ENCODE measurements at places on chromosomes 2 and 18.

- DNase-seq: no peak
Measured at GRCh38 chr2:231699006-231699405, 9.3 kb upstream of the PTMA start.

- DNase-seq: no peak
Measured at GRCh38 chr18:57062844-57063243, 84.0 kb upstream of the BOD1L2 start.

- DNase-seq: no peak
Measured at GRCh38 chr2:6392354-6392753, 473.4 kb downstream of the CMPK2 start.

DNA sequence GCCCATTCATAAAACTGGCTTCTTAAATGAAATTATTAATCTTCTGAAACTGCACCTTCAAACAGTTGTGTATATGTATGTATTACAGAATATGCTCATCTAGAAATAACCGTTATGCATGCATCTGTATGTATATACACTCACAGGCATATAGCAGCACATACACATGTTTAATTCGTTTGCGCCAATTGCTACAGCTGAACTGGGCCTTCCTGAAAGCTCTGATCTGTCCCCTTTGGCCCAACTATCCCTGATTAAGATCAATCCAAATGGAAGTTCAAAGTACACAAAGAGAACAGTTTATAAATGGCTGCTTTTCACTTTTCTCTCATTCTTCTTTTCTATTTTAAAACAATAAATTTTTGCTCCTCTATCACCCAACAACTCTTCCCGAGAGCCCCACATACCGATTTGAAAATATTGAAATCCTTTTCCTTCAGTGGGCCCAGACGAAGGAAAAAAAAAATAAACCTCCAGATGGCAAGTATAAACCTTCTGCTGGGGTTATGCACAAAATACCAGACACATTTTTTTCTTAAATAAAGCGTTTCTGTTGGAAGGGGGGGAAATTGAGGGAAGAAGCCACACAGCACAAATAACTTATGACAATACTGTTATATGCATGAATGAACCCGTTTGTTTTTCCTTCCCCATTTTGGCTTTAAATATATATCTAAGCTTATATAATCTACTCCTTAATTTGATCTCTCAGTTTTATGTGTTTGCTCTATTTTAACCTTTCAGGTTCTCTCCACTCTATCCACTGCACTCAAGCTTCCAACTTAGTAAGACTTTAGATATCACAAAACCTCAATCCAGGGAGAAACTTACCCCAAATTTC is 267.3 kb downstream of the TCF4 start:
- no peak for DNase-seq

DNA sequence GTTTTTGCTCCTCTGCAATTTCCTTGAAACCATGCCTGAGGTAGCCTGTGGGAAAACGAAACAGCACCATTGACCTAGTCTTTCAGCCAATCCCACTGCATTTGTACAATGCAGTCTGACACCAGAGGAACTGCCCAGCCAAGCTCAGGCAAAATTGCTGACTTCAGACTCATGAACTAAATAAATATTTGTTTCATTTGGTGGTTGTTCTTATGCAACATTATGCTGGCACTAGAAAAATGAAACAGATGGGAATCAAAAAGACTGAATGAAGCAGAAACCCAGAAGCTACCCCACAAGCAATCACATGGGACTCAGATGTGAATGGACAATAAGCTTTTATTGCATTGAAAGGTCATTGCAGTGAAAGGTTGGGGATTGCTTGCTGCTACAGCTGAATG is 1.7 kb downstream of the NAT8 start:
- DNase-seq: no peak

DNA sequence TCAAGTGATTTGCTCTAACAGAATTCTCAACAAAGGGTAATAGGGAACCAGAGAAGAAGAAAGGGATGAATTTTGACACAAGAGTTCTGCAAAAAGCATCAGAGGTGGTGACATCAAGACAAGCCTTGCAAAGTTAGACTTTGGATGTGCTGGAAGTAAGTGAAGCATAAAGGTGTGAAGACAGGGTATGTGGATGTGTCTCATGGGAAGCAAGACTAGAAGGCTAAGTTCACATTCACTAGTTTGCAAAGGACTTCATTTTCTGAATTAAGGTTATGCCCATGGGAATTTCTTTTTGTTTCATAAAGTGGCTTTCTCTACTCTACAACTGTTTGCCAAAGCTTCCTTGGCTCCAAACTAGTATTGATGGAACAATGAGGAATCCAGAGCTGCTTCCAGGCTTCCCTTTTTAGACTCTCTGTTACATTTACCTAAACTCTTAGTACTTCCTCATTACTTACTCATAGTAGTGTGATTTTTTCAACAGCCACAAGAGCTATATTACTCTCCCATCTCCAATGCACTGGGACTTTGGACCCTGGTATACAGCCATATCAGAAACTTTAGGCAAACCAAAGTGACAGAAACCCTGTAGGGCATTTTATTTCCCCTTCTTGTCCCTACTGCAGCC is 21.1 kb upstream of the IHH start:
- DNase-seq: no peak

DNA sequence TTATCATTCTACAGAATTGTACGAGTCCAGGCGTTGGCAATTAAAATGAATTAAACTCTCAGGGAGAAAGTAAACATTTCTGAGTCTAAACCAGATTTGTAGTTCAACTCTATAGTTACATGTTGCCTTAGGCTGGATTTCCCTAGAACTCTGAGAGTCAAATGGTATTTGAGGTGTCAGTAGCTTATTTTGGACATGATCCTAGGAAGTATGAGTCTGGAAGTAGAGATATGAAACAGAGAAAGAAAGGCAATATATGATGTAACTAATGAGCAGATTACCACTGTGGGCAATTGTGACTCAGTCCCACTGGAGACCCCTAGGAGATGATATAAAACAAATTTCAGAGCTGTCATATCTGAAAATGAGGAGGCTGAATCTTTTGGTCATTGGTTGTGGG is 199.1 kb upstream of the UBE2E3 start:
- DNase-seq: no peak

DNA sequence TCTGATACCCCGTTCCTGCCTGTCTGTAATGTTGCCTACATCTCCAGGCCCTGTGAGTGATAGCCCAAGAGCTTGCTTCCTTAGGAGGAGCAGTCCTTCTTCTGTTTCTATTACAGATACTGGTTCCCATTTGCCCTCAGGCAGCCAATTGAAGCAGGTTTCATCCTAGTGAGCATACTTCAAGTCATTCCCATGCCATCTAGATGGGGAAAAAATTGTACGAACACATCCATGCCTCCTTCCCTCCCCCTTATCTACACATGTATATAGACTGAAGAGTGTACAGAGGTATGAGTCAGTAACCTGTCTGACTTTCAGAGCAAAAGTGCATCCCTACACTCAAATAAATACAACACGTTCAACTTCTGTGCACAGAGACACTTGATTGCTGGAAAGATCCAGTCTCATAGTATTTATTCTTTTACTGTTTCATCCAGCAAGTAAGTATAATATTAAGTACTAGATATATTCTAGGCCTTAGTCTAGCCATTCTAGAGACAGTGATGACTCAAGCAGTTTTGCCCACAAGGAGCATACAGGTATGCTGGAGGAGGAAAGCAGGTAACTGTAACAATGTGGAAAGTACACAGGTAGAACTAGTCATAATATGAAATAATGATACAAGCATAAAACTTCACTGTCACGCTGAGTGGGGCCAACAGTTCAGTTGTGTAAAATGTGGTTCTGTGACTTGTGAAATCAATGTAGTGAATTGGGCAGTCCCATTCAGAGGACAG is 153.4 kb downstream of the MGAT5 start:
- DNase-seq: no peak

DNA sequence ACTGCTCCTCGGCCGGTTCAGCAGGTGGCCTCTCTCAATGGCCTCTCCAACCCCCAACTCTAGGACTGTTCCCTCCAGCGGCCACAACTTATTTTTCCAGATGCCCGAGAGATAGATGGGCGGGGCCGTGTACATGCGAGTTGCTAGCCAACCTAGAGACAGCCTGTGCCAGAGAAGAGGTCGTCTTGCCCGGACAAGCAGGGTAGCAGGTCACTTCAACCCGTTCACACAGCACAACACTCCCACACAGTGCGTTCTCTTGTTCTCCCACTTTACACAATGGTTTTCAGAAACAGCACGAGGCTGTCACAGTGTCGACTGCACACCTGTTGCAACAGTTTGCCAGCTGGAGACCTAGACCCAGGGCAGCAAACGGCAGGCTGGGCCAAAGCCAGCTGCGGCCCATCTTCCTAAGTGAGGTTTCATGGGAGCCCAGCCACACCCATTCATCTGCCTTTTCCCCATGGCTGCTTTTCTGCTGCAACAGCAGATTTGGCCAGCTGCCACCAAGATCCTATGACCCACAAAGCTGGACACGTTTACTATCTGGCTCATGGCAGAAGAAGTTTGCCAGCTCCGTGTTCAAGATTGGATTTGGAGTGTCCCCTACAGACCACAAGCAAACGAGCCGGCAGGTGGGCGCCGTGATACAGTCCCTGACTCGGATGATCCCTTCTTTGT is 7.3 kb upstream of the PRLH start:
- DNase-seq: no peak

DNA sequence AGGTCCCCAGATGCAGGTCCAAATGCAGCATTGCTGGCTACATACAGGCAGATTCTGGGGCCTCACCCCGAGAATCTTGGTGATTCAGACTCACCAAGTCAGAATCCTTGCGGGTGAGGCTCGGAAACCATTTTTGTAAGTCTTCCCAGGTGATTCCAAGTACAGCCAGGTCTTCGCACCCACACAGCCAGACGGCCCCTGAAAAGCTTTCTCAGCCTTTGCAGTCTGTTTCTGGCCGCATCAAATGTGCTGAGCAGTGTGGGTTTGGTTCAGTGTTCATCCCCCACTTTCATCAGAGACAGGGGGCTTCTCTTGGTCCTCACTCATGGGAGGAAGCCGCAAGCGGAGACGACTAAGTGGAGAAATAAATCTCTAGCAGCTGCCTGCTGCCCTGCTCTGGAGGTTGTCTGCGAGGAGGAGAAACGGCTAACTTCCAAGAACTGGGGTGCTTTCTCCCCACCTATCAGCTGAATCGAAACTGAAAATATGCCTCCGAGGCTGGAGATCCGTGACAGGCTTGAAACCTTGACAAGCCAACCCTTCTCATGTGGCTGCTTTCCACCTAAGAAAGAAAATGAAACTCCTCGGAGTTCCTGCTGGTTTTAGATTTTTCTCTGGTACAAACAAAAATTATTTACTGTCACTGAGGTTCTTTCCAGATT is 8.9 kb upstream of the TMEM185B start:
- peak; percentile 41 for DNase-seq

DNA sequence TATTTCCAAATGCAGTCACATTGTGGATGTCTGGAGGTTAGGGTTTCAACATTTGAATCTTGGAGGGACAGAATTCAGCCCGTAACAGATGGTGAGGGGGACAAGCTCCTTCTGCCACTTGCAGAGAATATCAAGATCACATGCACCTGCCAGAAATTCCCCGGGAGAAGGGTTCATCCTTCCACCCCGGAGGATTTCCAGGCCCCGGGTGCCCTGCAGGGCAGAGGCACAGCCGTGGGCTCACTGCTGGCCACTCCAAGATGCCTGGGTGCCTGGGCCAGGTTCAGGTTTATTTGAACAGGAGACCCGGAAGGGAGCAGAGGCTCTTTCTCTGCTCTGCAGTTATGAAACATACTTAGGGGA is 38.2 kb upstream of the MGAT4A start:
- no peak for DNase-seq

- no peak for DNase-seq
Measured at GRCh38 chr2:223102040-223102400, 50.0 kb downstream of the KCNE4 start.

DNA sequence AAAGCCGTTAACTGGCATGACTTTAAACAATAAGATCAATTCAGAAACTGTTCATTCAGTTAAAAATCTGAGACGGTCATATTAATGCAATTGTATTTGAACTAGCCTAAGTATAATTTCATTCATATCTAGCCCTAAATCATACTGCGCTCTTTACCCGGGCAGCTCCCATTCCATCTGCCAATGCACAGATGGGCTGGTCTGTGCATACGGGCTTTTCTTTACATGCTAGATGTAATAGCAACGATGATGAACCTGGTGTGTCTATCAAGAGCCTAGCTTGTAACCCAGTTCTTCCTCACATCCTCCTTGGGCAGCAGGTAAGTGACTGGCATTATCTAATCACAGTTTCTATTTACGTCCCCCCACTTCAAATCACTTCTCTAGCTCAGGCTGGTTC is 631.5 kb upstream of the KLHL29 start:
- DNase-seq: no peak

- DNase-seq: no peak
Measured at GRCh38 chr2:37654932-37655841, 16.3 kb downstream of the CDC42EP3 start.

DNA sequence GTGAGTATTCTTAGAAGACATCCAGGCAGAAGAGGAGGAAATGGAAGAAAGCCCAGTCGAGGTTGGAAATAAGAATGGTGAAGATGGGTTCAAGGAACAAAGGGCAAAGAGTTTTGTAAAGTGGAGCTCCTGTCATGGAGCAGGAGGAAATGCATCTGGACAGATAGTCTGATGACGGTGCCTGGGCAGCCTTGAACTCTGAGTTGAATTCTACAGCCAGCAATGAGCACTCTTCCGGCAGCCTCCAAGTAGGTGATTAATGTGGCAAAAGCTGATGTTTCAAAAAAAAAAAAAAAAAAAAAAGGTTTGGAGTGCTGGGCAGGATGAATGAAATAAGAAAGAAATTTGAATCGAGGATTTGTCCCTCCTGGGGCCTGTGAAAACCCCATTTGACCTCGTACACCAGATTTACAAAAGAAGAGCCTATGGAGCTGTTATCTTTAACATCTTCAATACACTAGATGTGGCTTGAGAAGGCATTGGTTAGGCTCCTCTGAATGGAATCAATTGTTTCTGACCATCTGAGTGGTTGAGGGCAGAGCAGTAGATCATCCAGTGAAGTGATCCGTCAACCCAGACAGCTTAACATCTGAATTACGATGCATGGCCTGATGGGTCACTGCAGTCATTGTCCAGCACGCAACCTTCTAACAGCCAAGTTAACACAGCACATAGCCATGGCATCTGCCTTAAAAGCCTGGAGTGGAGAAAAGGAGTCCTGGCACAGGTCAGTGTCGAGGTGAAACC is 449.7 kb downstream of the TXNL1 start:
- DNase-seq: no peak

DNA sequence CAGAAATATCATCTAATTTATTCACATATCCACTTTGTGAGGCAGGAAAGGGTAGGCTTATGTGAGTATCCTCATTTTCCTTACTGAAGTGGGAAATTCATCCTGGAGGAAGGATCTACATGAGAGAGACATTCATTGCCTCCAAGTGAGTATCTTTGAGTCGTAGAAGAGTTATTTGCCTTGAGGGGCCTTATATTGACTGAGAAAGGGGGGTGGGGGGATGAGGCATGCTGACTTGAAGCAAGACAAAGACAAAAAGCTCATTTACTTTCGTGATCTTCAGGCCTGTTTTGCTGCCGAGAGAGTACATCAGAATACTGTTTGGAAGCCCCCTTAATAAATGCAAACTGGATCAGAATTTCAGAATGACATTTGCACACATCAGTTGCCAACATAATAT is 17.6 kb upstream of the NEDD4L start:
- no peak for DNase-seq

DNA sequence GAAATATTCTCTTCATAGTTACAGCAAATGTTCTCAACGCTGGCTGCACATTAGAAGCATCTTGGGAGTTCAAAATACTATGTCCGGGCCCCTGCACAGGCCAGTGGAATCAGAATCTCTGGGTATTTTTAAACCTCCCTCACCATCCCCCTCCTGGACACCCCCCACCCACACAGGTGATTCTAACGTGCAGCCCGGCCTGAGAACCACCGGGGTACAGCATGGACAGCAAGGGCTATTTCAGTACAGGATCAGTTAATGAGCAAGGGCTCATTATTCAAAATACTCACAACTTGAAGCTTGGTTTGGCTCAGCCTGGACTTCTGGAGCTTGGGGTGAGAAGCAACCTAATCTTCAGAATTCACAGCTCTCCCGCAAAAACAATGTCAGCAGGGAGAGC is 31.4 kb downstream of the INO80C start:
- DNase-seq: no peak

All from activated T-cell treated with anti-CD3 and anti-CD28 coated beads for 1 hour (primary cell).